ENCODE measurements at places on chromosomes 3 and 15. TPM values are rescaled to one million over a fixed set of nuclear protein-coding genes. Genes with fewer than 3 reads are reported as not detected.

IGSF11 gene
- 6.4 TPM for polyA plus RNA-seq

PRSS50 gene
- polyA plus RNA-seq = 3.3 TPM

GRM7 gene
- 1.9 TPM for polyA plus RNA-seq

CLEC3B gene
- 43.9 TPM for polyA plus RNA-seq

SRGAP3 gene
- 21.5 TPM for polyA plus RNA-seq

SLC22A14 gene
- 0.21 TPM for polyA plus RNA-seq

IL20RB gene
- 0.33 TPM for polyA plus RNA-seq

GPR160 gene
- 37.2 TPM for polyA plus RNA-seq

SERINC4 gene
- polyA plus RNA-seq = 0.81 TPM

SPATA12 gene
- not detected for polyA plus RNA-seq

ROBO1 gene
- polyA plus RNA-seq = 142 TPM

DNA sequence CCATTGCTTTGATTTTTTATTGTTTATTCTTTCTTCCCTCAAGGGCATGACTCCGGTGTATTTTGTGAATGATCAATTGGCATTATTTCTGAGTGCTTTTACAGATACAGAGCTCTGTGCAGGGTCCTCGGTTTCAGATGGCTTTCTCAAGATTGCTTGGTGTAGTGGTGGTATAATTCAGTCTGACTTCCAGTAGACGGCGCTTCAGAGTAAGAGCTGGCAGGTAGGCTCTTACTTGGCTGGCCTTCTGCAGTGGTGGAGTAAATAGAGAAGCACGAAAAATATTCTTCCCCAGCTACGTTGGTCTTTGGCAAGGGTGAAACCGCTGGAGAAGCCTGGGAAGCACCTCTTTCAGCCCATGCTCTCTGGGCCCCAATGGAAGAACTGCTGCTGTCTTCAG is 723.0 kb upstream of the BCHE start:
- DNase-seq = no peak

DNA sequence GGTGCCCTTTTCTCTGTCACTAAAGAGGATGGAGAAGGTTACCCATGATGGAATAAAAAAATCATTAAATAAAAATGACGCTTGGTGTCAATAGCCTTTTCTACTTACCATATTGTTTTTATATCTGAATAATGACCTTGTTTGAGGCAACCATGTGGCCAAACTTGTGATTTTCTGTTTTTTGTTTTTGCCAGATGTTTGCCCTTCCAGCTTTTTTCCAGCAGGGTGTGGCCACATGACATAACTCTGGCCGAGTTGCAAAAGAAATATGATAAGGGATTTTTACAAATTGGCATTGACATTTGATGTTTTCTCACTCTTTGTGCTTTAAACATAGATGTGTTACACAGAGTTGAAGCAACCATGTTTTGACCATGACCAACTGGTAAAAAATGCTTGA is 39.7 kb upstream of the EPHA3 start:
- DNase-seq = no peak

GRCh38 chr3:128078322-128078721 is 26.1 kb downstream of the SEC61A1 start:
- DNase-seq = no peak

- DNase-seq = no peak
Observed at GRCh38 chr3:50435371-50436113, 67.9 kb downstream of the CACNA2D2 start.

- no peak for DNase-seq
Observed at GRCh38 chr3:42214565-42215283, 51.3 kb downstream of the CCK start.

DNA sequence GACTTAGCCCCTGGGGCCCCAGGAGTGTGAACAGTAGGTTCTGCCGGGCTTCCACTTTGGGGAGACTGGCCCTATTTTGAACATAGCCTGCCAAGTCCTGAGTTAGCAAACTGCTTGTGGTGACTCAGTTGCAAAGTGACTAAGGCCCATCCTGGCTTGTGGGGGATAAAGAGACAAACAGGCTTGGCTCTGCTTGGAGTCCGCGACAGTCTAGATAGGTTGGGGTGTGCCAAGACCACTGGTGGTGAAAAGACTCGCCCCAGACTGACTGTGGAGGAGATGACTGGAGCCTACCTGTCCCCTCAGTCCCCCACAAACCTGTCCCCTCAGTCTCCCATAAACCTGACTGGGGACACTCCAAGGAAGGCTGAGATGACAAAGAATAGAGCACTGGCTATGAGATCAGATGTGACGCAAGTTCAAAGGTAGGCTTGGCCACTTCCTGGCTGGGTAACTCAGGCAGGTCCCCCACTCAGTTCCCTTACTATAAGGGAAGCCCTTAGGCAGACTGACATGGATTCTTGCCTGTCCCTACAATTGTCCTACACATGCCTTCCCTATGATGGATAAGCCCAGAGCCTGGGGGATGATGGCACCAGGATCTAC is 4.3 kb downstream of the DNASE1L3 start:
- DNase-seq = no peak

- DNase-seq = no peak
Observed at GRCh38 chr3:34213478-34213877, 415.0 kb downstream of the PDCD6IP start.

DNA sequence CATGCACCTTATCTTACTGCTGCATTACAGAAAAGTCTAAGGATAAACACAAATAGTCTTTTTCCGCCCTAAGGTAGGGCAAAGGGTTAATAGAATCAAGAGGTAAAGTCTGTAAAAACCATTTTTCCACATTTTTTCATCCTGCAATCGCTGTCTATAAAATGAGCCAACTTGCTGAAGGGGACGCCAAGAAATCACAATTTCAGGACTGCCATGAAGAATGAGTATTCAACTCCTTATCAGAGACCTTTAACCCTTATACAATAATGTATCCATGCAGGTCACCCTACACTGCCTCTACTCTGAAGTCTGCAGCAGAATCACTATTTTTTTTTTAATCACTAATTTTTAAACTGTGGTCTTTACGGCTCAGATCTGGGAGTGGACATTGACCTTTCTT is 1.1 kb upstream of the DNAJC13 start:
- no peak for DNase-seq

DNA sequence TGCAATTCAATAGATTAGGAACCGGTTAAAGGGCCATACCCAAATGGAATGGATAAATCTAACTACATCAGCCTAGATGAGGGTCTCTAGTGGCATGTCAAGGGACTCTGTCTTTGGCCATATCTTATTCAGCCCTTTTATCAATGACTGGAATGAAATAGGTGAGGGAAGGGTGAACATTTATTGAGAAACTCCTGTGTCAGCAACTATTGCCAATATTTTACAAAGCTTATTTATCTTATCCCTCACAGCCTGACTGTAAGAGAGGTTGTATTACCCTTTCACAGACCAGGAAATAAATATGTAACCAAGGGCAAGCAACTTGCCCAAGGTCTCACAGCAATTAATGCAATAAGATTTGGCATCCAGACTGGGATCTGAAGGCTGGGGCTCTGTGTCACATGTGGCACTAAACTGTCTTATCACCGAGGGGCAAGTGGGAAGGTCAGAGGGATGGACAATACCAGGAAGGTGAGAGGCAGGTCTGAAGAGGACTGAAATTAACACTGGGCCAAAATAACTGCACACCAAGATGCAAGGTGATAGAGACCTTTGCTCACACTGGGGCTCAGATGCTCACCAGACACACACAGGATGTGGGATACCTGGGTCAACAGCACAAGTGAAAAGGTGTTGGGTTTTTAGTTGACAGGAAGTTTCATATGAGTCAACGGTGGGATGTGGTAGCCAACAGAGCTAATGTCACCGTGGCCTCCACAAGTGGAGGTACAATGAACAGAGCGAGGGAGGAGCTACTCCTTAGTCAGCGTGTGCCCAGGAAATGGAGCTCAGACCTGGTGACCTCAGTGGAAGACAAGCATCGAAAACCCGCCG is 261.3 kb downstream of the RPLP1 start:
- no peak for DNase-seq

GRCh38 chr3:71504250-71505036 is 79.1 kb downstream of the FOXP1 start:
- no peak for DNase-seq

- DNase-seq = no peak
Observed at GRCh38 chr3:52843881-52844280, 9.1 kb upstream of the MUSTN1 start.

- no peak for DNase-seq
Observed at GRCh38 chr3:23747841-23748240, 57.9 kb upstream of the UBE2E1 start.

GRCh38 chr15:81384891-81385720 is 11.1 kb upstream of the TMC3 start:
- no peak for DNase-seq

GRCh38 chr3:127815641-127816605 is 6.4 kb downstream of the MGLL start:
- DNase-seq = no peak

DNA sequence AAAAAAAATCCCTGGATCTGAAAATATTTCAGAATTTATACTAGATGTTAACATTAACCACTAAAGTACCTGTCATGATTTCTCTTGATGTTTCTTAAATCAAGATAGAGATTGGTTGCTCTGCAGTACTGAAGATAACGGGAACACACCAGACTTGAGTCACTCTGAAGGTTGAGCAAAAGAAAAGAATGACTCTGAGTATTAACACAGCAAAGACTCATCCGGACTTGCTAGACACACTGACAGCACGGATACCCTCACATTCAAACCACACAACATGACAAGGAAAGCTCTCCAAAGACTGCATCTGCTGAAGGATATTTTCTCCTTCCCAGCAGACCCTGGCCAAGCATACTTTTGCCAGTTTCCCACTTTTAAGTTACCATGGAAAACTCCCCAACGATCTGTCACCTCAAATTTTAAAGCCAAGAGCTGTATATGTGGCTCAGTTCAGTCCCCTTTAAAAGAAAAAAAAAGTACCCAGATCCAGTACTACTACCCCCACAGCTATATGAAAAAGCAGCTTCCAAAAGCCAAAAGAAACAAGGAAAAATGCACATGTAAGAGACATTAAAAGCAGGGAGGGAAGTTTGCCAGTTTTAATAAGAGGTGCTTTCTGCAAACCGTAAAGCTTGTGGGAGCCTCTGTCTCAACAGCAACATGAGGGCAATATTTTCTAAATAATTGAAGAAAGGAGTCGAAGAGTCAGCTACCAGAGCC is 8.3 kb downstream of the EOGT start:
- DNase-seq = no peak

- no peak for DNase-seq
Observed at GRCh38 chr3:64957408-64958198, 269.8 kb upstream of the ADAMTS9 start.

- DNase-seq = no peak
Observed at GRCh38 chr3:72432246-72432645, 416.0 kb downstream of the SHQ1 start.

DNA sequence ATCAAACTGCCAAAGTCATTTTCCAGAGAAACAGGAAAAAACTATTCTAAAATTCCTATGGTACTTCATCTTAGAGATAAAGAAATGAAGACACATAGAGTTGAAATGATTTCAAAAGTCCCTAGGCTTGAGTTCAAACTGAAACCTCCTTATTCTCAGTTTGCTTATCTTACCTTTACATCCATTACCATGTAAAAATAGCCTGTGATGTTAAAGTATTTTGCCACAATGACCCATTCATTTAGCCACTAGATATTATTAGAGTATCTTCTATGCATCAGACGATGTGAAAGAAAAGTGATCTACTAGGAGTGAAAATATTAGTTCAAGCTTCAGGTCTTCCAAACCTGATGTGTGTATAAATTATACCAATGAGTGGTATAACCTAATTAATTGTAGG is 55.1 kb upstream of the TTC14 start:
- no peak for DNase-seq

DNA sequence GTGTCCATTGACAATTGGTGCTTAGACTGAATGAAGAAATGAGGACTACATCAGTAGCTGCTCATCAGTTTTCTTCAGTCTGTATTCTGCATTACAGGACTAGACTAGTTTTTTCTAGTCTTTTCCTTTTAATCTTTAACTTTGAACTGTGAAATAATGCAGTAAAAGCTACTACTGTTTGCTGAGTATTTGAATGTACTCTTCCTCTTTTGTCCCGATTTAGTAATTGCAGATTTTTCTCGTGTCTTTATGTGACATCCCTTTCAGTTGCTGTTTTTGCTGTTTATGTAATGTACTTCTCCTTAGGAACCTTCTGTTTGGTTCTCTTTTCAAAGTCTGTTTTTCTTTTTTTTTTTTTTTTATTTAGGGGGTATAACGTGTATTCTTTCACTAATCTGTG is 17.4 kb downstream of the MFSD1 start:
- DNase-seq = no peak

DNA sequence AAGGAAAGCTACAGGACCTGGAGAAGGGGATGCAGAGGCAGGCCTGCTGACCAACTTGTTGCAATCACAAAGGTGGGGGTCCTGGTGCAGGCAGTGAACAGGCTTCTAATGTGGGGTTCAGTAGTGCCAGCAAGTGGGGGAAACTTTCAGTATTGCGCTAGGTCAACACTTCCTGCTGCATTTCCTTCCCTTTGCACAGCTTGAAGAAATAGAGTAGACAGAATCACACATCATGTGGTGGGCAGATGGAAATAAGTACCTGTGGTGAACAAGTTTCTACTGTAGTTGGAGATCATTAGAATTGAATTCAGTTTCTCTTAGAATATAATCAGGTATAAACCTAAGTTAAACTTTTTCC is 63.4 kb downstream of the RGMA start:
- DNase-seq = no peak

- no peak for DNase-seq
Observed at GRCh38 chr3:143421556-143421955, 302.0 kb downstream of the CHST2 start.

GRCh38 chr3:148329481-148330235 is 368.0 kb upstream of the AGTR1 start:
- DNase-seq = no peak

DNA sequence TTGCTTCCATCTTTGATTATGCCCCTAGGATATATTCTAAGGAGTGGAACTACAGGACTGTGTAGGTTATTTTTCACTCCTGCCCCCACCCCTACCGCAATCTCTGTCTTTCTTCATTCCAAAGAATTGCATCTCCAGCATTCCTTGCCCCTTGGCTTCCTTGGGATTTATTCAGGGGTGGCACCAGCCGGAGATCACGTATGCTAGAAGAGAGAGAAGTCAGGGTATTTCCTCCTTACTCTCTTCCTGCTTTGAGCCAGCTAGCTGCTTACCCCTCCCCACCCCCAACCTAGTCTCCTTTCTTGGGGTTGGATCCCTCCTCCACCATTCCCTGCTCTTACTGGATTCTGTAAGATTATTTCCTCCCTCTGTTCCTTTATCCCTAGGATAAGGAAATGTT is 35.0 kb upstream of the DENND4A start:
- no peak for DNase-seq

- DNase-seq = no peak
Observed at GRCh38 chr15:39997031-39997430, 42.0 kb downstream of the SRP14 start.

- DNase-seq = no peak
Observed at GRCh38 chr3:51191768-51192167, 193.3 kb upstream of the MANF start.

GRCh38 chr3:73746623-73747022 is 121.9 kb upstream of the PDZRN3 start:
- DNase-seq = no peak

DNA sequence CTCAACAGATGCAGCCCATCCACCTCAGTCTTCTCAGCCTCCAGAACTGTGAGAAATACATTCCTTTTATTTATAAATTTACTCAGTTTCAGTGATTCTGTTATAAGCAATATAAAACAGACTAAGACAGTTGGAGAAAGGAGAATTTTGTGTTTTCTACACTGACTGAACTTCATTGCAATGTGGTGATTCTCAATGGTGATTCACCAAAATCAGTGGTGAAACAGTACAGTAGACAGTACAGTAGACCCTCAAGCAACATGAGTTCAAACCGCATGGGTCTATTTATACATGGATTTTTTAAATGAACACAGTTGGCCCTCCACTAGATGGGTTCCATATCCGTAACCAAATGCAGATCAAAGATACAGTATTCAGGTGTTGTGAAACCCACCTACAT is 403.1 kb upstream of the TGFBR2 start:
- DNase-seq = no peak
